ENCODE measurements at places on chromosomes 16 and 17.
A peak's percentile ranks its signal among the peaks of the same experiment; 100 is the strongest.

DNA sequence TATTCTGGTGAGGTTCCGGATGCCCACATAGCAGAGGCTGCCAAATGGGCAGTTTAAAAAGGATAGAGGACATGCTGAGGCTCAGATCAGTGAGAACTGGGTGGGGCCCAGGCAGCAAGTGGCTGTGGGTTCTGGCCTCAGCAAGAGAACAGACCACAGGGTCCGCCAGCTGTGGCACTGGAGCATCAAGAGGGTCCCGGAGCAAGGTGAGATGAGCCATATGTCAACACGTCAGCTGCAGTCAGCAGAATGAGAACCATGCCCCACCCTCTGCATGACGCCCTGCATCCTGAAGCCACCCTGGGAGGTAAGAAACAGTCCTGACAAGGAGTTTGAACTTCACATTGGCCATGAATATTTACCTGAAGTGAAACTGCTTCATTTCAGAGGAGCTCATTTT, 20.1 kb upstream of the CCL5 start:
- DNase-seq, result no peak

GRCh38 chr17:48483471-48484131, 47.2 kb downstream of the HOXB1 start:
- DNase-seq, result no peak

- DNase-seq, result no peak
Observed at GRCh38 chr16:87356491-87356853, 27.1 kb downstream of the FBXO31 start.

- DNase-seq, result no peak
Observed at GRCh38 chr16:59249011-59249410, 514.9 kb upstream of the GOT2 start.

GRCh38 chr16:77434530-77435271, at the start of gene ADAMTS18:
ADAMTS18 (minus strand) TSS chr16:77435034; CDS start chr16:77434695, 339 bp downstream.
- no peak for DNase-seq

DNA sequence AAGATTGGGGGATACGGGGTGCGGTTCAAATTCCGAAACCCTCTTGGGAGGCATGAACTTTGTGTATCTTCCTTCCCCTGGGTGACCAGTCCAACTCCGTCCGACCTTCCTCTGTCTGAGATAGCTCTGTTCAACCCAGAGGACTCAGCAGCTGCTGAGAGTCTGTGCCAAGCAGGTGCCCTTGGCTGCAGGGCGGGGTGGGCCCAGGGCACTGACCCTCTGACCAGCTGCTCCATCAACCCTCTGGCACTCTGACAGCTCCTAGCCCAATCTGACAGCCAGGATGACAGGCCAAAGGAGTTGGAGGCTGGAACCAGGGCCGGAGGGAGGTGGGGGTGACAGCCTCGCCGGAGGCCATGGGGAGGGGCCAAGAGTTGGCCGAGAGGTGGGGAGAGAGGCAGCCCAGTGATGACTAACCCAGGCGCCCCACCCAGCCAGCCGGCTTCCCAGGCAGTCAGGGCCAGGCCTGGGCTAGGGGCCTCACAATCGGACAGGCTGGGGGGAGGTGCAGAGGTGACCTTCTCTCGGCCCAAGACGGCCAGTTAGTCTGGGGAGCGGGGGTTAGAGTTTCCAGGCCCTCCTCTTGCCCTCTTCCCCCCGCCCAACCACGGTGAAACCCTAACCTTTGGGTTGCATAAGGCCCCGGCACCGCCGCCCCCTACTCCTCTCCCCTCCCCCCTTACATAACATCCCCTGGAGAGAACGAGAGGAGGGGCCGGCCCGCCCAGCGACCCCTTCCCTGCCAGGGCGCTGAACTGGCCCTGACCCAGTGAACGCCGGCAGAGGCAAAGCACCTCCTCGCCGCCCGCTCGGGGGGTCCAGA, 5.0 kb upstream of the TLCD2 start:
- DNase-seq, result peak; percentile 79

- peak; percentile 71 for DNase-seq
Observed at GRCh38 chr16:11586856-11587642, at the start of gene LITAF. LITAF (minus strand) TSS chr16:11586919; CDS start chr16:11556730, 30,189 bp downstream.

- DNase-seq, result peak; percentile 93
Observed at GRCh38 chr17:50199803-50200456, 1.5 kb downstream of the COL1A1 start.

DNA sequence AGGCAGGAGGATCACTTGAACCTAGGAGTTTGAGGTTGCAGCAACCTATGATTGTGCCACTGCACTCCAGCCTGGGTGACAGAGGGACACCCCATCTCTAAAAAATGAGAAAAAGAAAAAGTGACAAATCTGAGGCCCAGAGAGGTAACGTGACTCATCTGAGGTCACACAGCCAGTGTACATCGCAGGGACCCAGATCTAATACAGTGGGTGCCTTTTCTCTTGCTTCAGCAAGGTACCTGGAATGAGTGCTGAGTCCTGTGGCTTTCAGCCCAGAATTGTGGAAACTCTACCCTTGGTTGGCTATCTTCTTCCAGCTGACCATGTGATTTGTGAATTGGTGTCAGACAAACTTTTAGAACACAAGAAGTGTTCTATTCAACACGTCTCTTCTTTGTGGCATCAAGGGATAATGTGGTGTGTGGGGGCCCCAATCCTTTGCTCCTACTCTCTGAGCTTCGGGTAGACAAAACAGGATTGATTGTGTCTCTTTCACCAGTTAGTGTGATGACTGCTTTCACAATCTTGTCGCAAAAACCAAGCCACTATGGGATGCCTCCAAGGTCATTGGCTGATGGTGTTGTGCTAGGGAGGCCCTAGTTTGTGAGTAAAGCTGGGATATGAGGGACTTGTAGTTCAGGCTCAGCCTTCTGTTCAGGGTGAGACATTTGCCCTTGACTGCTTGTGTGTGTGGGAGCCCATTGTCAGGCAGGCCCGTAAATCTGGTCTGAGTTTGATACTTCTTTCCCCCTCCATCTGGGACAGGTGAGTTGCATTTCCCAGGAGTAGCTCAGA, 71.0 kb downstream of the MSI2 start:
- DNase-seq, result no peak

- no peak for DNase-seq
Observed at GRCh38 chr16:68479271-68479670, 31.0 kb upstream of the SMPD3 start.

DNA sequence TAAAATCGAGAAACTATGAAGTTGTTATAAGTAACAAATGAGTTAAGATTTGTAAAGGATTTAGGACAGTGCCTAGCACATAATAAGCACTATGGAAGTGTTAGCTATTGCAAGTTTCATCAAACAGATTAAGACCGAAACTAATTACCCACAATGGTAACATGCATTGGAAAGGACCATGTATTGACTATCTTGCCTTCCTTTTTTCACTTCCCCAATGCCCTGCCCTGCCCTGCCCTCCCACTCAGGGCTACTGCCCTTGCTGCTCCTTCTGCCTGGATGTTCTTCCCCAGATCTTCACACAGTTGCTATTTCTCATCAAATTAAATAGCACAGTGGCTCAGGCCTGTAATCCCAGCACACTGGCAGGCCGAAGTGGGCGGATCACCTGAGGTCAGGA, 202.1 kb upstream of the PSMD7 start:
- DNase-seq, result no peak

- no peak for DNase-seq
Observed at GRCh38 chr17:40450175-40450574, 6.9 kb downstream of the IGFBP4 start.

GRCh38 chr17:51118330-51119195, 2.1 kb downstream of the SPAG9 start:
- DNase-seq, result peak; percentile 56

GRCh38 chr17:78176548-78177025, 8.2 kb downstream of the SYNGR2 start:
- DNase-seq, result no peak

DNA sequence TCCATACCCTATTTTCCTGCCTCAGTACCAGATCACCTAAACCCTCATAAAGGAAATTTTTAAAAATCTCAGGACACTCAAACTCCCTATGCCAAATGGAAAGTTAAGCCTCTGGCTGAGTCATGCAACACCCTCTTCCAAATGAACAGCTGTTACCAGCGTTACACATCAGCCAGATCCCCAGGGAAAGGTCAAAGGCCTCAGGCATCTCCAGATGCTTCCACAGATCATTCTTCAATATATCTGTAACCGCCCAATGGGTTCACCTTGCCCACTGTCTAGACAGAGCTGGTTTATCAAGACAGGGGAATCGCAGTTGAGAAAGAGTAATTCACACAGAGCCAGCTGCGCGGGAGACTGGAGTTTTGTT, 29.1 kb upstream of the SHCBP1 start:
- no peak for DNase-seq

DNA sequence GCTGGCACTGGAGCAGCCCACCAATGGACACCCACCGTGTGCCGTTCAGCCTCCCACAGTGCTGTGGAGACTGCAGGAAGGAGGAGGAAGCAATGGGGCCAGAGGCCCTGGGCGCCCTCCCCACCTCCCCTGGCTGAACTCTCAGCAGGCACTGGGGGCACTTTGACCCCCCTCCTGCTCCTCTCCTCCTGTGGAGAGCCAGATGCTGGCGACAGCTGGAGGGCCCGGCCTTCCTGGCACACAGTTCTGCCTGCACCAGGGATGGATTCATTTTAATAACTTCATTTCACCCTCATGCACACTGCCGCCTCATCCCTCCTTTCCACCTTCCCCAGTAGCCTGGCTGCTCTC, 6.0 kb downstream of the NXPH3 start:
- DNase-seq, result no peak

DNA sequence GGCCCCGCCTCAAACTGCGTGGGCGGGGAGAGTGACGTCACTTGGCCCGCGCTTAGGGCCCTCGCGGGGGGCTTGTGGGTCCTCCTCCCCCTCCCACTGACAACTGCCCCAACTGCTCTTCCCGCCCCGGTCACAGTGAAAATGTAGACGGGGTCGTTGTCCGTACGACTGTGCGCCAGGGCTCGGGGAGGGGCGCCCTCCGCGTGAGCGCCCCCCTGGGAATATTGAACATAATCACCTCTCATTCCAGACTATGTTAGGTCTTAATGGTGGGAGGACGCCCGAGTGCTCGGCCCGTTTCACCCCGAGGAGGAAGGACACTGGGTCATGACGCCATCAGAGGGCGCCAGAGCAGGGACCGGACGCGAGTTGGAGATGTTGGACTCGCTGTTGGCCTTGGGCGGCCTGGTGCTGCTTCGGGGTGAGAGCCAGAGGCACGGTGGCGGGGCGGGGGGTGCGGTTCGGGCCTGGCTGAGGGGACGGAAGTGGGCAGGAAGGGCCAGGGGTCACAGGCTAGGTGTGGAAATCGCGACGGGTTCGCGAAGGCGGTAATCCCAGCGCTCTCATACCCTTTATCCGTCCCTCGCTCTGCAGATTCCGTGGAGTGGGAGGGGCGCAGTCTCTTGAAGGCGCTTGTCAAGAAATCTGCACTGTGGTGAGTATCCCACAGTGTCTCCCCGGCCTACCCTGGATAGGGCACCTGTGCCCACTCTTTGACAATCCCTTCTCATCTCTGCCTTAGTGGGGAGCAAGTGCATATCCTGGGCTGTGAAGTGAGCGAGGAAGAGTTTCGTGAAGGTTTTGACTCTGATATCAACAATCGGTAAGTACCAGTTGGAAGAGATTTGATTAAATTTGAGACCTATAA, at the start of gene ELP5:
Gene ELP5 (plus strand): TSS at position 40 of the 868 bp plus-strand sequence. CDS start 336 bp downstream, at position 376.
- DNase-seq, result peak; percentile 92

DNA sequence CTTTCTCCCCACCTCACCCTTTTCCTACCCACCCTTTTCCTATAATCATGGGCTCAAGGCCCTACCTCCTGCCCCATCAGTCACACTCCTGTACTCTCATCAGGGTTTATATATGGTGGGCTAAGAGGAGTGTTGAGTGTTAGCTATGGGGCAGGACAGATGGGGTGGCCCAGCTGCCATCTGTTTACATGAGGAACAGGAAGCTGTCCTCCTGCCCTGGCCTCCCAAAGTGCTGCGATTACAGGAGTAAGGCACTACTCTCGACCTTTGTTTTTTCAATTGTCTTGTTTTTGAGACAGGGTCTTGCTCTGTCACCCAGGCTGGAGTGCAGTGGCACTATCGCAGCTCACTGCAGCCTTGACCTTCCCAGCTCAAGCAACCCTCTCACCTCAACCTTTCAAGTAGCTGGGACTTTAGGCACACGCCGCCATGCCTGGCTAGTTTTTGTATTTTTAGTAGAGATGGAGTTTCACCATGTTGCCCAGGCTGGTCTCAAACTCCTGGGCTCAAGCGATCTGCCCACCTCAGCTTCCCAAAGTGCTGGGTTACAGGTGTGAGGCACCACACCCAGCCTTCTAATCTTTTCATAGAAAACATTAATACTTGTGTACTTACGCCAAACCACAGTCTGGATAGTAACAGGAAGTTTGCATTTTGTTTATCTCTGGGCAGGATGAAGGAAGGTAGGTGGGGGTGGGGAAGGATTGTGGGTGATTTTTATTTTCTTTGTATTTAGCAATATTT, 1.6 kb downstream of the TRADD start:
- DNase-seq, result no peak

- no peak for DNase-seq
Observed at GRCh38 chr17:77472468-77473310, 331.9 kb downstream of the SEC14L1 start.

- no peak for DNase-seq
Observed at GRCh38 chr16:1997494-1998359, 8.0 kb downstream of the SYNGR3 start.

- DNase-seq, result no peak
Observed at GRCh38 chr16:67481561-67482232, 740 bp upstream of the ATP6V0D1 start.

- no peak for DNase-seq
Observed at GRCh38 chr16:84310642-84311041, 16.0 kb downstream of the WFDC1 start.

- DNase-seq, result no peak
Observed at GRCh38 chr16:83940630-83941378, 12.2 kb upstream of the OSGIN1 start.

GRCh38 chr16:88072571-88073001, 121.4 kb downstream of the BANP start:
- DNase-seq, result no peak

DNA sequence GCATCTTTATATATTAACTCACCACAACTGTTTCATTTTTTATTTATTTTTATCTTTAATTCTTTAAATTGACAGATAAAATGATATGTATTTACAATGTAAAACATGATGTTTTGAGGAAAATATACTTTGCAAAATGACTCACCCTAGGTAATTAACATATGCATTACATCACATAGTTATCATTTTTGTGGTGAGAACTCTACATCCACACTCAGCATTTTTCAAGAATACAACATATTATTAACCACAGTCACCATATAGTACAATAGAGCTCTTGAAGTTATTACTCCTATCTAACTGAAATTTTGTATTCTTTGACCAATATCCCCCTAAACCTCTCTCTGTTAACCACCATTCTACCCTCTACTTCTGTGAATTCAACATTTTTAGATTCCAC, 194.7 kb upstream of the KIF2B start:
- no peak for DNase-seq

All from breast epithelium (tissue), 4 donors.